ENCODE measurements at places on chromosomes 6 and 20.

DNA sequence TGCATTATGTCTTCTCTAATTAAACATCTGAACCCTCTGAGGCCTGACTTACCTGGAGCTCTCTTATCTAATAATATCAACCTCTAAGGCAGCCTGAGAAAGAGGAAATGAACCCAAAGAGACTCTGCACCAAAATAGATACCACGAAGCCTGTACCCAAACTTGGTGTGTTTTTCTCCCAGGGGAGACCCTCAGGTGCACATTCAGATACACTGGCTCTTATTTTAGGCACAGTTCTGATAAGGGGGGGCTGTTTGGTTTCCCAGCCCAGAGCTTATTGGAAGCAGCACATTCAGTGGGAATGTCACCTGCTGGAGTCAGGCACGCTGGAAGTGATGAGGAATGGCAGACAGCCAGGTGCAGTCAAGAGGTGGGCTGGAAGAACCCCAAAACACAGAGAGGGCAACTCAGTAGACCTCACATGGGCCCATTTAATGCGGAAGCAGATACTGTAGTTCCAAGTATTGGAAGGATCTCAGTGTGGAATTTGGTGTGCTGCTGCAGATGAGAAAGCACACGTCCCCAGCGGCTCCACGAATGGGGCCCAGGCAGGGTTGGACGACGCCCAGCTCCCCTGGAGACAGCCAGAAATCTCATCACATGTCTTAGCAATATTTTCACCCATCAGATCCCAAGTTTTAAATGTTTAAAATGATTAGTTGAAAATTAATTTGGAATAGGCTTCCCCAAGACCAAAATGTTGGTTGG is 9.7 kb upstream of the CCR6 start:
- DNase-seq = no peak

DNA sequence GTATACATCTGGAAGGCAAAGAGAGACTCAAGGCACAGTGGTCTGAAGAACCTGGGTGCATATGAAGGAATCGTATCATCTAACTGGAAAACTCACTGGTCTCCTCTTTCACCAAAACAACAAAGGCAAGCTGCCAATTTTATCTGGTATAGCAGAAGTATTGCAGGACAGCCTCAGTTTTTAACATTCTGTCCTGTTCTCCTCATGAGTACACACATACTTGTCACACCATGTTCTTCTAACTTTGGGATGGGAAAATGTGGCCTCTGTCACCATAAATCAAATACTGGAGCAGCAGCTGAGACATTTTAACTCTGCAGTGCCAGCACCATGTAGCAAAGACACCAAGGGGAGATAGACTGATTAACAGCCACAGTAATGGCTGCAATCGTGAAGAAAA is 199.1 kb upstream of the CNR1 start:
- DNase-seq = no peak

GRCh38 chr6:88232753-88233152 is 66.6 kb upstream of the CNR1 start:
- no peak for DNase-seq

GRCh38 chr20:51327251-51327841 is 215.2 kb downstream of the NFATC2 start:
- no peak for DNase-seq

- no peak for DNase-seq
Measured at GRCh38 chr6:2766767-2767656, 1.8 kb downstream of the WRNIP1 start.

DNA sequence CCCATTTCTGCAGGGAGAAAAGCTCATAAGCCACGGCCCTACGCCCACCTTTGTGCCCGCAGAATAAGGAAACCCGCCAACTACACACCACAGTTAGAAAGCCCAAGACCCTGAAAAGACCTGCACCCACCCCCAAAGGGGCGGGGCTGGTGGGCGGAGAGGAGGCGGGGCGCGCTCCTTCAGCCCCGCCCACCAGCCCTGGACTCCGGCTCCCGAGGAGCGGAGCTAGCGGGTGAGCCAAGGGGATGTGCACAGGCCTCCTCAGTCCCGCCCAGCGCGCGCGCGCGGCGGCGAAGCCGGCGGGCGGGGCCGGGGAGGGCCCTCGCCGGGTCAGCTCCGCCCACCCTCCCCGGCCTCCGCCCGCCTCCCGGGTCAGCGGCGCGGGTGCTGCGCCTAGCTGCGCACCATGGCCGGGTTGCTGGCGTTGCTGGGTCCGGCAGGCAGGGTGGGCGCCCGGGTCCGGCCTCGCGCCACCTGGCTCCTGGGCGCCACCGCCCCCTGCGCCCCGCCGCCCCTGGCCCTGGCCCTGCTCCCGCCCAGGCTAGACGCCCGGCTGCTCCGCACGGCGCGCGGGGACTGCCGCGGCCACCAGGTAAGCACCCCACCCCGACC is at the start of gene FAM210B:
Gene FAM210B (plus strand): TSS at position 375 of the 612 bp plus-strand sequence. CDS start 32 bp downstream, at position 407.
- DNase-seq = peak; percentile 83

GRCh38 chr6:26071135-26071534 is 16.1 kb upstream of the HFE start:
- DNase-seq = no peak

GRCh38 chr6:31664790-31665500 is at the start of gene GPANK1:
GPANK1 (minus strand) TSS chr6:31664997; CDS start chr6:31664478, 519 bp downstream.
- peak; percentile 82 for DNase-seq

- no peak for DNase-seq
Measured at GRCh38 chr20:18272451-18272850, 15.9 kb upstream of the ZNF133 start.

DNA sequence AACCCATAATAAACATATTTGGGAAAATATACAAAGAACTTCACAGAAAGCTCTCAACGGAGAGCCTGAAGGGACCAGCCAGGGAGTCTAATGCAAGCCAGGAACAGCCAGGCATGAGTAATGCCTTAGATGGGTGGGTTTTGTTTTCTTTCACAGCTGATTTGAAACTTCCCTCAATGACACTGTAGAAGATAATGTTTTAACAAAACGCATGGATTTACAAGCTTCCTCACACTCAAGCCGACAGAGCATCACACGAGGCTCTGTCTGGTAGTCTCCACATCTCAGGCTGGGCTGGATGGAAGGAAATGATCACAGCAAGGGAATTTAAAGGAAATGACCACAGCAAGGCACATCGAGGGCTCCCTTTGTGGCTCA is 113.9 kb downstream of the GMPR start:
- no peak for DNase-seq

DNA sequence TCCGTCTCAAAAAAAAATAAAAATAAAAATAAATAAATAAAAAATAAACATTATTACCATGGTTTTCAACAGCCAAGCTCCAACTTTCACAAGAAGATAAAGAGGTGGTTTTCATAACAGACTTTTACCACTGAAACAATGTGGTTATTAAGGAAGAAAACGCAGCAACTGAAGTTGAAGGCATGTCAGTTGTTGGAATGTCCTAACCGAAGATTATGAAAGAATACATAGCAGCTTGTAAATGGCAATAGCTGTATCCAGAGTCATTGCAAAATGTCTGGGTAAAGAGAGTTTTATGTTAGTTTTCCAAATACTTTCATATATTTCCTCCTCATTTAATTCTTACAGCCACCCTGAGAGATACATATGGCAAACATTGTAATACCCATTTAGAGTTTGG is 161.6 kb upstream of the MARCKS start:
- no peak for DNase-seq

GRCh38 chr20:46291401-46291800 is 16.9 kb downstream of the CDH22 start:
- no peak for DNase-seq

- no peak for DNase-seq
Measured at GRCh38 chr6:2818593-2818992, 23.1 kb downstream of the SERPINB1 start.

DNA sequence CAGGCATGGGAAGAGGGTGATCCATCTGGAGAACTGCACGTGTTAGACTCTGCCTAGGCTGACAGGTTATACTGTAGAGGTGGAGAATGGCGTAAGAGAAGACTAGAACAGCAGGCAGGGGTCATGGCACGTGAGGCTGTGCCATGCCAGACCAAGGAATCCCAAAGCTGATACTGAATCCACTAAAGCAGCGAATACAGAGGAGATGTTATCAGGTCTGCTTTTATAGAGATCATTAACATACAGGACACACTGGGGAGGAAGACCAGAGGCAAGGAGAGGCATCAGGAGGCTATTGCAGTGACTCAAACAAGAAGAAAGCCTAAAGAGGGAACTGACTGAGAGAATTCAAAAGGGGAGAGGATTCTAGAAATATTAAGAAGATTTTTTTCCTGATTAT is 12.9 kb downstream of the PHACTR1 start:
- DNase-seq = no peak

GRCh38 chr20:3787324-3788014 is 929 bp upstream of the CENPB start:
- DNase-seq = no peak

DNA sequence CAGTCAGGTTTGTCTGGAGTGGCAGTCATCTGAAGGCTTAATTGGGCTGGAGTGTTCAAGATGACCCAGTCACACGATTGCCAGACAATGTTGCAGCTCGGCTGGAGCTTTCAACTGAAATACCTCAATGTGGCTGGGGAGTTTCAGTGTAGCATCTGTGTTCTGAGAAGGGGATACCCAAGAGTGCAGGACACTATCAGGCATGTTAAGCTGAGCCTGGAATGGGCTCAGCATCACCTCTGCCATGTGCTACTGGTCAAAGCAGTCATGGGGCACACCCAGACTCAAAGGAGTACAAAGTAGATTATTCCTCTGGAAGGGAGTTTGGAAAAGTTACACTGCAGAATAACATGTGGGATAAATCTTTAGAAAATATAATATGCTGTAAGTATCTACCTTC is 363.9 kb downstream of the KIF16B start:
- DNase-seq = no peak

DNA sequence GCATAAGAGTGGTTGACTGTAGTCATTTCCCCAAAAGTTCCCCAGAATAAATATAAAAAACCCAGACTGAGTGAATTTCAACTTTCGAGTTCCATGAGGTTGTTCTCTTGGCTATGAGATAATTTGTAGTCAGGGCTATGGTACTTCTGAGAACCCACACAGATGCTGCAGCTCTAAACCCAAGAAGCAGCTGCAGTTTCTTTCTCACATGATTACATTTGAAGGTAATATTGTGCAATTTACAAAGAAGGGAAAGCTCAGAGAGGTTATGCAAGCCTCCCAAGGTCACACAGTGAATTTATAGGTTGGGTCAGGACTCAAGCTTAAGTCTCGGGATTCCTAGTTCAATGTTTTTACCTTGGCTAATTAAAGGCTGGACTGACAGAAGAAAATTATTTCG is 29.7 kb upstream of the CD93 start:
- no peak for DNase-seq

DNA sequence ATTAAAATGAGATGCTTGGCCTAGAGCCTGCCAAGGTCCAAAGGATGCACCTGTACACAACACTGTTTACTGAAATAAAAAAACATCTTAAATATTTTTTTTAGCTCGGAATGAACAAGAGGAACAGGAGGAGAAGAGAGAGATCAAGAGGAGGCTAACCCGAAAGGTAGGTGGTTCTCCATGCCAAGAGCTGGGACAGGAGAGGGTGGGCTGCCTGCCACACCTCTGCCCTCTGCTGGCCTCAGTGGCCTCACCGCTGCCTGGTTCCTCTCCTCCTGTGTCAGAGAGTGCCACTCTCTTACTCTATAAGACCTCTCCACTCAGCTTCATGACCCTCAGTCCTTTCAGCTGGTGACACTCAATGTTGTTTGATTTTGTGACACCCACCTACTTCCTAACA is 50.2 kb downstream of the TBC1D7 start:
- DNase-seq = no peak

GRCh38 chr6:143976806-143977349 is 31.2 kb downstream of the PLAGL1 start:
- DNase-seq = no peak

GRCh38 chr20:15882553-15882952 is 690.7 kb downstream of the KIF16B start:
- DNase-seq = no peak

DNA sequence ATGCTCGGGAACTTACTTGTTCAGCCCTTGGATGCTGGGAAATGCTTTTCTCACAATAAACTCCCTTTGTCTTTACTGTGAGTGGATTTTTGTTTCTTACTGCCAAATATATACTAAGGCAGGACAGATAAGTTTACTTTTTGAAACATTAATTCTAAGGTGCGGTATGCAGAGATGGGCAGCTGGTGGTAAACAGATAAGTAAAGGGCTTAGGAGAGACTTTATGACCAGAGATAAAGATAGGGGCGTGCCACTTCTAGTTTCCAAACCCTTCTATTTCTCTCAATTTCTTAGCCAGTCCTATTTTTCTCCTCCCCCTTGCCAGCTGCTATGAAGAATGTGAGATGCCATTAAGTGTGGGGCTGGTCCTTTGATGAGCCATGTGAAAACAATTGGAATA is 16.3 kb downstream of the SAMD3 start:
- no peak for DNase-seq

DNA sequence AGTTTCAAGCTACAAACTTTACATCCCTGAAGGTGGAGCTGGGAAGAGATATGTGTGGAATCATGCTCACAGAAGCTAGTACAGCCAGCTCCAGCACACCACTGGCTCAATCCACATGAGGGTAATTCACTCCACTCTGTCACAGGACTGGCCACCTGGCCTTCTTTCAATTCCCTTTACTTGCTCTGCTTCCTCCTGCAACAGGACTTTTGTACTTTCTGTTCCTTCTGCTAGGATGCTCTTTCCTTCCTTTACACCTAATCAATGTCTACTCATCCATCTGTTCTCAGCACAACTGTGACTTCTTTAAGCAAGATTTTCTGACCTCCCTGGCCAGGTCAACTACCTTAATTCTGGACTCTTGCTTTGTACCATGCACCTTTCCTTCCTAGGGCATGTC is 39.4 kb upstream of the MYB start:
- no peak for DNase-seq

DNA sequence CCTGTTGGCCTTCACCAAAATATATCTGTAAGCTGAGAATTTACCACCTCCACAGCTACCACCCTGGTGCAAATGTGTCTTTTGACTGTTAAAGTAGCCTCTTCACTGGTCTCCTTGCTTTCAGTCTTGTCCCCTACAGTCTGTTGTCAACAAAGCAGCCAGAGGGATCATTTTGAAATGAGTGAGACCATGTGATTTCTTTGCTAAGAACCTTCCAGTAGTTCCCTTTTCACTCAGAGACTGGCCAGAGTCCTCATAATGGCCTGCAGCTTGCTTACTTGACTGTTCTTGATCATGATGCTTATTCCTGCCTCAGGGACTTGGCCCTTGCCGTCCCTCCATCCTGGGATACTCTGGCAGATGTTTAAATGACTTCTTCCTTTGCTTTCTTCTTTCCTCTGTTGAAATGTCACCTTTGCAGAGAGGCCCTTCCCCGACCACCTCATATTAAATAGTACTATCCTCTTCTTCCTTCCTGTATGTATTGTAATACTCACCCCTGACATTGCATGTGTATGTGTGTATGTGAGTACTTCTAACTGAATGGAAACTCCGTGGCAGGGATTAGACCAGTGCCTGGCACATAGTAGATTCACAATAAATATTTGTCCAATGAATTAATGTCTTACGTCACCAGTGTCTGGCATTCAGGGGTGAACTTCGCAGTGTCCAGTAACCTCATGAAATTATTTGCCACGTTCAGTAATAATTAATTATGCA is 5.0 kb downstream of the MANBAL start:
- DNase-seq = no peak

DNA sequence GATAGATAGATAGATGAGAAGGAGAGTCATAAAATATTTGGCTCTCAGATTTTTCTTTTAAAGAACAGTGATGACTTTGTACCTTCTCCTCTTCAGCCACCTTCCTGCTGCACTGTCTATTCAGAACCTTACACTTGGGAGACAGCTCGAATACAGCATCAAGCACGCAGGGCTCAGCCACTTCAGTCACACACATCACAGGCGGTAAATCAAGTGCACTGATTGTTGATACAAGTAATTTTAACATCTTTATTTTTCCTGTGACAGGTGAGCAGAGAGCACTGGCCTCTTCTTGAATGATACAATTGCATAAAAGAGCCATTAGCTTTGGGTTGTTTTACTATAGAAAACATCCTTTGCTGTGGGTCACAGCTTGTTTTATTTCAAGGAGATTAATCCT is 1118.5 kb upstream of the EYS start:
- DNase-seq = no peak

Data from stimulated activated CD4-positive, alpha-beta T cell treated with anti-CD3 and anti-CD28 coated beads, Interleukin-2, amount 100 ng/mL, for 48 hours (primary cell).